Stimulated activated effector memory CD8-positive, alpha-beta T cell treated with anti-CD3 and anti-CD28 coated beads, Interleukin-12 subunit alpha, Interleukin-12 subunit beta, amount 100 ng/mL, for 72 hours (primary cell): ENCODE measurements at places on chromosomes 3 and 15.

- DNase-seq: no peak
These were observed 13.6 kb downstream of the TMOD3 start for GRCh38 chr15:51842852-51843737.

DNA sequence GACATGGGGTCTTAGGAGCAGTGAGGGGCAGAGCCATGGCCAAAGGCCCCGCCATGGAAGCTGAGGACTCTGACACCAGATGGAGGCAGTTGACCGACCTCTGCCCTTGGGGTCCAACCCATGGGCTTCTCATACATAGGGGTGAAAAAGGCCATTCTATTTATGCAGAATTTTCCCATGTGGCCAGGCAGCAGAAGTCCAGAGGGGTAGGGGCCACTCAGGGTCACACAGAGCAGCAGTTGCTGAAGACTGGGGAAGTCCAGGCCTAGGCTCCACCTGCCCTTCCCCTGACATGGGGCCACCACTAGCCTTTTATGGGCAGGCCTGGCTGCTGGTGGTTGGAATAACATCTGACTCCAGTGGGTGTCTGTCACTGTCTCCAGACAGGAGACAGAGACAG, 6.4 kb downstream of the PRSS50 start:
- no peak for DNase-seq

- no peak for DNase-seq
These were observed 72.3 kb upstream of the LRIG1 start for GRCh38 chr3:66572938-66573710.

DNA sequence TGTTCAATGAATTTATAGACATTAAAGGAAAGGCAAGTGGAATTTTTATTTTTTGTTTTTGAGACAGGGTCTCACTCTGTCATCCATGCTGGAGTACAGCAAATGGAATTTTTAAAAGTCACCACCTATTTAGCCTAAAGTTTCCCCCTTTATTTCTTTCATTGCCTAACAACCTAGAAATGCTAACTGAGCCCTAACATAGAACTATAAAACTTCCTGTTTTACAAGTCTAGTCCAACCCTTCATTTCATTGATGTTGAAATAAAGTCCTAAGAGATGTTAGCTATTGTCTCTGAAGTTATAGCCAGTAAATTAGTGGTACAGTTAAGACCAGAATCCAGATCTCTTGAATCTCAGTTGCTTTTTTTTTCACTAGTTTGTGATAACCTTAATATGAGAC, 39.0 kb downstream of the MAPK6 start:
- no peak for DNase-seq

DNA sequence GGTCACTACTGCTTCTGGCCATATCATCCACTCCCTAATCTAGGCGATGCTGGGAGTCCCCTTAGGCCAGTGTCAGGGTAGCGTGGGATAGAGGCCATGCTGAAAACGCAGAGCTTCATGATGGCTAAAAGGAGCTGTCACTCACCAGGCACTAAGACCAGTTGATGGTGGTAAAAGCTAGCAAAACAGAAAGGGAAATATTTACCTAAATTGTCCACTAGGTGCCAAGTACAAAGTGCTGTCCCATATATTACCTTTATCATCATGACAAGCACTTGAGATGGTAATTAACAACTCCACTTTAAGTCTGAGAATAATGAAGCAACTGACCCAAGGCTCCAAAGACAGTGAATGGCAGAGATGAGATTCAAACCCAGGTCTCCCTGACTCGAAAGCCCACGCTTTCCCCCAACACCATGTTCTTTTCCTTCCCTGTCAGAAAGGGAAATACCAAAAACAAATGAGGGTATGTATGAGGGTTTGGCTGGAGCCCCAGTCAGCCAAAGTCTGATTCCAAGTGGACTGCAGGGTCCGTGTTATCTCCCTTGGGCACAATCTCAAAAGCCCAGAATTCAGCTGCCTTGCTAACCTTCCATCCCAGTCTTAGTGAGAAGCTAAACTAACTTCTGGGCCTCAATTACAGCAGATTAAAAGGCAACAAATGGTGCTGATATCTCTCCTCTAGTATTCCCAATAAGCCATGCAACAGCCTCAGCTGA, 84.7 kb downstream of the RBPMS2 start:
- no peak for DNase-seq

DNA sequence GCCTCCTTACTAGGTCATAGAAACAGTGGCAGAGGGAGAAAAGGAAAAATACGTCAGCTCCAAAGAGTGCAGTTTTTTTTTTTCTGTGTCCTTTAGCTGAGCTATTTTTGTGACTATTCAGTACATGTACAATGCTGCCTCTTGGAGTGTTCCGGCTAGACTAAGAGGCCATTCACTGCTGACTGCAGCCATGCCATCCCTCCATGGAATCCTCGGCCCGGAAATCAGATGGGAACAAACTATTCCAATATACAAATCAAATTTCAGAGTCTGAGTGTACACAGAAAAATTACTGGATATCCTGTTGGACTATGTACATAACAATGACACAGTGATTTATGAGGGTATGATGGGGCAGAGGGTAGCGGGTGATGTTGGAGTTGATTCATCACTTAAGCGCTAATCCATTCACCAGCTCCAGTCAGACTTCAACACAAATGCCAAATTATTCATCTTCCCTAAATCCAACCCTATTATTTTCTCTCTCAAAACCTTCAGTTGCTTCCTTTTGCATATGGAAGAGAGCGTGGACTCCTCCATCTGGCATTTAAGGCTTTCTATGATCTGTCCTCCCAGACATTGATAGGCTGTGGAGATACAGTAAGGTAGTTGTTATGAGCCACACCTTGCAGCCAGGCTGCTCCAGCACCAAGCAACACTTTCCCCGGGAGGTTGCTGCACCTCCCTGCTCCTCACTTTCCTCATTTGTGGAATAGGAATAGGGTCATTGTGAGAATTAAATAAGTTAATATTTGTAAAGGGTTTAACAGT, 109.1 kb downstream of the LPP start:
- no peak for DNase-seq

GRCh38 chr3:160665231-160665630, 11.7 kb upstream of the ARL14 start:
- DNase-seq: no peak

DNA sequence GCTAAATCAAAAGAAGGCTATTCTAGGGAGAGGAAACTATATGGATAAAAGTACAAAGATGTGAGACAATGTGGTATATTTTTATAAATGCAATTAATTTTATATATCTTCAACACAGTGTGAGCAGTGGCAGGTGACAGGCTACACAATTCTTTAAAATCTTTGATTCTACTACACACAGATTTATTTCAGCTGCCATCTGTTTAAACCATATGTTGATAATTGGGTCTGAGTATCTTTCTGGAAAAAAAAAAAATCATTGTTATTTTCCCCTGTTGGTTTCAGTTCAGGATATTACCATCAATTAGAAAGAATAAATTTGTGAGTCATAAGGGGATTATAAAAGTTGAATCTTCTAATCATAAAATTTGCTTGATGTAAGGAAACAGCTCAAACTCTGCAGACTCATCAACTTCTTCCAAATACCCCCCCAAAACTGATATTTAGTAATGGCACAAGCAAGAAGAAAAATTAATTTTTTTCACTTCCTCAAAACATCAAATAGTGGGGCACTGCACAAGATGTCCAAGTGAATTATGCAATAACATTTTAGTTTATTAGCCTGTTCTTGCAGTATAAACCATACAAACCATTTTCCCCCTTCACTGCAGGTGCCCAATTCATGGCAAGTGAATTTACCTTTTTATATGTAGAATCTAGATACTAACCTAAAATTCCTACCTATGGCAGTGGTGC, 12.0 kb downstream of the PIERCE2 start:
- DNase-seq: no peak

- DNase-seq: no peak
These were observed 65.3 kb downstream of the LRTM1 start for GRCh38 chr3:54862526-54862925.

DNA sequence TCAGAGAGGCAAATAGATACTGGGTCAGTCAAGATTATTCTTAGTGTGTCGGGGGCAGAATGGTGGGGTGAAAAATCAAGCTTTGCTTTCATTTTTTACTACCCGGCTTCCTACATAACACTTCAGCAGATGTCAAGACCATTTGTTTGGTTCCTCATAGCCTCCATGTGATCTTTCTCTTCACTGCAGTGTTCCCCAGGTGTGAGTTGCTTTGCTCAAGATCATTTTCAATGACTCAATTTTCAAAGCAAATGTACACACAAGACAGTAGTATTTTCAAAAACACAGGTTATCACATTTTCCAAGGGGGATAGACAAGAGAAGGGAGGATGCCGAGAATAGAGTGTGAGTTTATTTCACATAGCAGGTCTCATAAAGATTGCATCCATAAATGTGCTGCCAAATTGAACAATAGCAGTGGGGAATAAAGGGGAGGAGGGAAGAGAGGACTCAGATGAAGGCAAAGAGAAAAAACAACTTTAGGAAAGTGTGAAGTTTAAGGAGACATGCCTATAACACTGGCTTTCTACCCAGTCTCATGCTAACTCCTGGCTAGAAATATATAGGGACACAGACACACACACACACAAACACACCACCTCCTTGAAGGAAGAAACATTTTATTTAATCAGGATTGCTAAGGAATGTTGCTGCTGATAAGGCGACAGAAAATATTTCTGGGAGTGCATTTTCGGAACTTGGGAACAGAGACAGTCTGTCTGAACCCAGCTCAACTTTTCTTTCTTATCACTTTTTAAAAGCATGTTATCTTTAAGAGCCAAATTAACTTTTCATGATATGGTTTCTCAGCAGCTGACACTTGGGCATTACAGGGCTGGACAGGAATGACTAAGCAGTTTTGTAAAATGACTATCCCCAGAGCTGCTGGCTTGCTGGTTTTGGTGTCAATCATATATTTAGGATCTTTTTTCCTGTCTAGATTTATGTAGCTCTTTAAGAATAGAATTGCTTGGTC, 402.4 kb downstream of the RBMS3 start:
- no peak for DNase-seq

GRCh38 chr3:114408736-114409670, 115.2 kb downstream of the TIGIT start:
- no peak for DNase-seq

DNA sequence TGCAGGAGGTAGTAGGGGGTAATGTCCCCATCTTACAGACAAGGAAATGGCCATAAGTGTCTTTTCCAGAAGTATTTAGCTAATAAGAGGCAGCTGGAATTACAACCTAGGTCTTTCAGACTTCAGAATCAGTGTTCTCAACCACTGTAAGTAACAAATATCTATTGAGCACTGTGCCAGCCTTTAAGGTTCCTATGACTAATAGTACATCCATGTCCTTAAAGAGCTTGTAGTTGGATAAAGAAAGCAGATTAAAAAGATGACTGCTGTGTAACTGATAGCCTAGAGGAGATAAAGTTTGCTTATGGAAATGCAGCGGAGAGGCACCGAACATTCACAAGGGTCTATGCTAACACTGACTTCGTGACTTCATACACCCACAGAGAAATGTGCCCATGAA, 136.0 kb downstream of the KCNMB2 start:
- DNase-seq: no peak

DNA sequence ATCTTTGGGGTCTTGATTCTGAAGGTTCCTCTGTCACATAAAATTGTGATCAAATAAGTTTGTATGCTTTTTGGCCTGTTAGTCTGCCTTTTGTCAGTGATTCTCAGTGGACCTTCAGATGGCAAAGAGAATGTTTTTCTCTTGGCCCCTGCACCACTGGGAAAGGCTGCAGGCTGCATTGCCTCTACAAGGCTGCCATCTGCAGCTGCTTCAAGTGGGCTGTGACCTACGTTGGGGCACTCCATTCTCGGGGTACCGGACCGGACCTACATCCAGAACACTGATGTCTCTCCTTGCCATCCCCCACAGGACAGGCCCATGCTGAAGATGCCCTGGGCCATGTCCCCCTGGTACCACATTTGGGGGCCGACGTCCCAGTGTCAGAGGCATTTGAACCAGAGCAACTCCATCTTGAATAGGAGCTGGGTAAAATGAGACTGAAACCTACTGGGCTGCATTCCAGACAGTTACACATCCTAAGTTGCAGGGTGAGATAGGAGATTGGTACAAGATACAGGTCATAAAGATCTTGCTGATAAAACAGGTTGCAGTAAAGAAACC, 37.5 kb upstream of the MFGE8 start:
- DNase-seq: no peak

- peak; percentile 68 for DNase-seq
These were observed 802.6 kb upstream of the ALCAM start for GRCh38 chr3:104564045-104564643.
